ENCODE measurements at places on chromosomes 13 and 19.

GRCh38 chr13:102682727-102683126 lies 12.1 kb downstream of the METTL21C start:
- DNase-seq = no peak

GRCh38 chr13:107028751-107029150 lies 460.8 kb upstream of the ARGLU1 start:
- DNase-seq = no peak

DNA sequence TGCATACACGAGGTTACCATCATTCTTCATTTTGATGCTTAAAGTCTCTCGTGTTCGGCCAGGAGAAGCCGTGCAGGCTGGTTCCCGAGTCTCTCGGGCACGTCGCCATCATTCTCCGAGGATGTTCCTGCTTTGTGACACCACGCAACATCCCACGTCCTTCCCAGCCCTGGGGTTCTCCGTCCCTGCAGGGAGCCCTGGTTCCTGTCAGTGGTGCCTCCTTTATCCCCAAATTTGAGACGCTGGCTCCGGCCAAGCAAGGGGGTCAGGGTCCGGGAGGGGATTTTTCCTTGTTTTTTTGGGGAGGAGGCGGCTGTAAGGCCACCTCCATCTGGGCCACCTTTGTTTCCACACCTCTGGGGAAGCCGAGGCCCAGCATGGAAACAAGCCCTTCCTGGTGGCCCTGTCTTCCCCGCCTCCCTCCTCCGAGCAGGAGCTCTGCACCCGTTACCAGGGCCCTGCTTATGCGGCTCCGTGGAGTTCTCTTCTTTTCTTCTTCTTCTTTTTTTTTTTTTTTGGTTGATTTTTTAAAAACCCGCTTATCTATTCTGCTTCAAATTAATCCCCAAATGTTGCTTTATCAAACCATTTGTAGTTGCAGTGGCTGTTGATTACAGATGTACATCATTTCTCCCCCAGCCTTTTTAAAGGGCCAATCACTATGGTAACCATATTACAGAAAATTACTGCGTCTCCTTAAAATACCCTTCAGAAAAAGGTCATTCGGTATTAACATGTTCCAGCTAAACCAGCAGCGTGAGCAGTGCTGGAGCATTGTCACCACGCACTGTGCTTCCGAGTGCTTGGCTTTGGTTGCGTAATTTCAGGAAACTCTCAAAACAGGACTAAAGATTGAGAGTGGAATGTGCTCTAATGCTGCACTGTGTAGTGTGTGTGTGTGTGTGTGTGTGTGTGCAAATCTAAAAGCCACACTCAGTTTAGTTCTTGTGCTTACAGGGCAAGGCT lies 50.4 kb downstream of the TEX29 start:
- DNase-seq = no peak

DNA sequence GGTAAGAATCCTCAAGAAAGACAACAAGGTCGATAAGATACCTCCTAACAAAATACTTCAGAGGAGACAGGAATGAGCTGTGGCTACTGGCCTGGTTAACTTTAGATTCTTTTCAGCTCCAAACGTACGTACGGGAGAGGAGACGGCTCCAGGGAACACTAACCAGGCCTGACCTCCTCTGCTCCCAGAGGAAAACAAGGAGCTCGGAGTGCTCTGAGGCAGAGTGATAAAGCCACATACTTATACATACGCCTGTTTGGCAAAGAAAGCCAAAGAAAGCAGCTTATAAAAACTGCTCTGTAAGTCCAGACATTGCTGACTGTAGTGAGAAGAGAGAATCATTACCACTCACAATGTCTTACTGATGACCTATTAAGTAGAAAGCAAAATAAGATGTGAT lies 263.9 kb downstream of the MZT1 start:
- DNase-seq = no peak

- no peak for DNase-seq
Observed at GRCh38 chr19:50777830-50778303, 7.6 kb downstream of the GPR32 start.

DNA sequence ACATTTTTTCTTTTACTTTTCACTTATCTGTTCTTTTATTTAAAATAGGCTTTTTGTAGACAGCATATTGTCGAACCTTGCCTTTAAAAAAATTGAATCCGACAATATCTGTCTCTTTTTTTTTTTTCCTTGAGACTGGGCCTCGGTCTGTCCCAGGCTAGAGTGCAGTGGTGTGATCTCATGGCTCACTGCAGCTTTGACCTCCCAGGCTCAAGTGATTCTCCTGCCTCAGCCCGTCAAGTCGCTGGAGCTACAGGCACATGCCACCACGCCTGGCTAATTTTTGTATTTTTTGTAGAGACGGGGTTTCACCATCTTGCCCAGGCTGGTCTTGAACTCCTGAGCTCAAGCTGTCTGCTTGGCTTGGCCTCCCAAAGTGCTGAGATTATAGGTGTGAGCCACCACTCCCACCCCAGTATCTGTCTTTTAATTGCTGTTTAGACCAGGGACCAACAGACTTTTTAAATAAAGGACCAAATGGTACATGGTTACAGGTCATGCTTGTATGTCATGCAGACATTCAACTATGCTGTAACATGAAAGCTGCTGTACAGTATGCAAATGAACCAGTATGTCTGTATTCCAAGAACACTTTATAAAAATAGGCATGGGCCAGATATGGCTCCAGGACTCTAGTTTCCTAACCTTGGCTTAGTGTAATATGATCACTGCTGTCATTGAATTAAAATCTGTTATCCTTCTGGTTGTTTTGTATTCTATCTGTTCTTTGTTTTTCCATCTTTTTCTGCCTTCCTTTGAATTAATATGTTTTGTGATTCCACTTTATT lies 80.3 kb downstream of the GJA3 start:
- peak; percentile 12 for DNase-seq

DNA sequence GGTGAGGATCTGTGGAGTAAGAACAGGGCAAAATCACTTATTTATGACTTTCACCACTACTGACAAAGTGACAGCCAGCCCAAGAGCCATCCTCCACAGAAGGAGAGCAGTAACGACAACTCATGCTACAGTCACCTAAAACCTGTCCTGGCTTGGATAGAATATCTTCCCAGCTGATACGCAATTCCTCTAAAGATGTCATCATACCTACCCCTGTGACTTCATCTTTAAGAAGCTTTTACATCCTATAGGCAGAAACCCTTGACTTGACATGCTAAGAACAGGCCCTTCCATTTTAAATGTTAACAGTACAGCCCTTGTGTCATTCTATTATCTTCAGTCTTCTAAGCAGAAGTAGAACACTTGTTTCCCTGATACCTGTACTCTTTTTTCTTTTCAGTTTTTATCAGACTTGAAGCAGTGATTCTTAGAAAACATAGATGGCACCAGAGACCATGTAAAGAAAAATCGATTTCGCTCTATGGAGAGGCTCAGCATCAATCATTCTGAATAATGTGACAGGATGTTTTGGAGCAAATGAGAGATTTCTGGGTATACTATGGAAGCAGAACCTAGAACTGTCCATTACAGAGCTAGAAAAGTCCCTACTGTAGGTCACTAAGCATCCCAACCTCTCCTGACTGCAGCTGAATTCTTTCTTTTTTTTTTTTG lies 20.1 kb downstream of the STOML3 start:
- no peak for DNase-seq

- DNase-seq = no peak
Observed at GRCh38 chr19:15636026-15636425, 4.7 kb upstream of the CYP4F3 start.

DNA sequence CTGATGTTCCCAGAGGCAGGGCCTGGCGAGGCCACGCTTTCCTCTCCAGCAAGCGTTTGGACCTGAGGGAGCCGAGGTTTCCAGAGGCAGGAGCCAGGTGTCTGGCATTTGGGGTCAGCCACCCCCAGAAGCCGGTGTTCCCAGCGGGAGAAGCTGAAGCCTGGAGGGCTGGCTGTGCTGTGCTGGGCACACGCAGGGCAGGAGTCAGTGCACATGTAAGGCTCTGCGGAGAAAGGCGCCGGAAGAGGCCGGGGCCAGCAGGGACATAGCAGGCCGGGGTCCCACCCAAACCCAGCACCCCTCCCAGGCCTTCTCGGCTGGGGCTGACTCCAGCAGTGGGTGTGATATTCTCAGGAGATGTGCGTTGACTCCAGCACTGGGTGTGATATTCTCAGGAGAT lies 31.6 kb downstream of the MCF2L start:
- no peak for DNase-seq

GRCh38 chr13:67464154-67464553 lies 234.0 kb upstream of the PCDH9 start:
- DNase-seq = no peak

DNA sequence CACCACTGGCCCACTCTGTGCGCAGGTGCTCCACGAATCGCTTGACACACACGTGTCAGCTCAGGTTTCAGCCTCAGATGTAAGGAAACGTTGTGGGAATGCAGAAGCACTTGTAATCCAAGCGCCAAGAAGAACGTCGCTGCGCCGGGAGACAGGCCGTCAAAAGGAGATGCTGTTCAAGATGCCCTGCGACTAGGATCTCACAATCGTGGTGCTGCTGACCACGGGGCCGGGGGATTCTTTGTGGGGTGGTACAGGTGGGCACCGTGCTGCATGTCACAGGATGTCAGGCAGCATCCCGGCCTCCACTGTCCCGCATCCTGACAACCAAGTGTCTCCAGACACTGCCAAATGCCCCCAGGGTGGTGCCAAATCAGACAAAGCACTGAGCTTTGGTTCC lies 16.9 kb upstream of the SIGLEC11 start:
- no peak for DNase-seq
